ENCODE measurements at places on chromosomes 5 and 9.

GRCh38 chr9:136686794-136687711 is at the start of gene AGPAT2:
TSS of gene AGPAT2 (minus strand) at chr9:136687457. CDS start at chr9:136687357, 100 bp downstream.
- peak; percentile 32 for DNase-seq

GRCh38 chr5:74433896-74434829 is 206.4 kb downstream of the ENC1 start:
- DNase-seq, result no peak

DNA sequence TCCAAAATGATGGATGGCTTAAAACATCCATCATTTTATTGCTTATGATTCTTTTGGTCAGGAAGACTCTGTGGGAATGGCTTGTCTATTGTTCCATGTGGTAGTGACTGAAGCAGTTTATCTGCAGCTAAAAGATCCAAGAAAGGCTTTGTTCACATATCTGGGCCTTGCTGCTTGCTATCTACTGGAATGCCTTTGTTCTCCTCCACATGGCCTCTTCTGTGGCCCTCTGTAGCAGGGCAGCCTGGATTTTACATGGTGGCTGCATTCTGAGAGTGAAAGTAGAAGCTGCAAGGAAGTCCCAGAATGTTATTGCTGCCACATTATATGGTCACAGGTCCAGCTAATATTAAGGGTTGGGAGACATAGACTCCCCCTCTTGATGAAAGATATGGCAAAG is 35.1 kb downstream of the DMXL1 start:
- DNase-seq, result no peak

DNA sequence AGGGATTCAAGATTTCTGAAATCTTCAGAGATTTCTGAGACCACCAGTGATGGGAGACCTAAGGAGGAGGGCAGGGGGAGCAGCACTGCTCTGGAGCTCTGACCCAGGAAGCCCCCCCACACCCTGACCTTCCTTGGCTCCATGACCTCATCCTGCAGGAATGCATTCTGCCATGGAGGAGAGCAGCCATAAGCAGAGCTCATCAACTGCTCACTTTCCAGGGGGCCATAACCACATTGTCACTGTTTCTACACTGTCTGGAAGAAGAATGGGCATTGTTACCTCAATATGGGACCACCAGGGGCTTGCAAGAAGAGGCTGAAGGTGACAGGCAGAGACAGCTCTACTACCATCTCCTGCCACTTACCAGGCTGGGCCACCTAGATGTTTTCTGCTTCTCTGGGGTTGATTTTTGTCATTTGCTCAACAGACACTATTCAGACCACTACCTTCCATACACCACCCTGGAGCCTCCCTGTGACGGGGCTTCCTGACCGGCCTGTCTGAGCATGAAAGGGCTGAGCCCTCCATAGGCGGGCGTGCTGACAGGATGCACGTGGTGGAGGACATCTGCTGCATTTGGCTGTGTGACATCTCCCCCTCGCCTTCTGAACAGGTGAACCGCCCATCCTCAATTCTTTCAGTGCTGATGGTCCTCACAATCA is 2.3 kb upstream of the TSC1 start:
- DNase-seq, result no peak

GRCh38 chr5:75053054-75053303 is 621 bp upstream of the GCNT4 start:
- DNase-seq, result no peak

DNA sequence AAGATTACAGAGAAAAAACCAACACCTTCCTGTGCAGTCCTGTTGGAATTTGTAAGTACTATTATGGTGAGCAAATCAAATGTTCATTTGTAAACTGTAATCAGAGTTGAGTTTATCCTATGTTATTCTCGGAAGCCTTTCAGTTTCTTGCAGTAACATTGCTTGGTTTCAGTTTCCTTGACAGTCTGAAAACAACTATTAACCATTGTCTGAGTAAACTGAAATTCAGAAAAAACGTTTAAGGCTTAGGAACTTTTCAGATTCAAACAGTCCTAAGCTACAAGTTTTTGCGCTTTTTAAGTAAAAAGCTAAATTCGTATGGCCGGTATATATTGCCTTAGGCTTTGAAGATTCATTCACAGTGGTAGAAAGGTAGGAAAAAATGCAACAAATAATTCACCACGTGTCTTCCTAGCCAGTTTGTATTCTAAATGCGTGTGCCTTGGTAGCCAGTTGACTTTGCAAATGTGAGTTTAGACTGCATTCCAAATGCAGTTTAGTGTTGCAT is 2.5 kb downstream of the GPBP1 start:
- no peak for DNase-seq

DNA sequence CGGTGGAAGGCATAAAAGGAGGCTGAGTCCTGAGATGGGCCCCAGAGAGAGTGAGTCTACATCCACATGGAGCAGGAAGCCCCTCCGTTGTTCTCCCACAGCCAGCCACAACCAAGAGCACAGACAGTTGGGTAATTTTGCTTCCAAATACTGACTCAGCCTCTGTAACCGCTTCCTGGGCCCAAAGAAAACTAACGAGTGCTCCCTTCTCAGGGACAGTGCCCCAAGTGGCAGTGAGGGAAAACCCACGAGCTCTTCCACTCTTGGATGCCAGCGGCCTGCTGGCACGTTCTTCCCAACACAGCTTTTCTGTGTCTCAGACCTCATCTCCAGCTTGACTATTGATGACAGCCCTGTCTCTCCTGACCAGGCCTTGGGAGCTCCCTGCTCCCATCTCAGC is 207.6 kb downstream of the FSTL4 start:
- DNase-seq, result no peak

- no peak for DNase-seq
These were observed 322.6 kb upstream of the SLC30A5 start for GRCh38 chr5:68771221-68771620.

- DNase-seq, result no peak
These were observed 19.4 kb downstream of the RAB14 start for GRCh38 chr9:121182101-121182836.

GRCh38 chr9:110799396-110799795 is 130.8 kb downstream of the MUSK start:
- no peak for DNase-seq

- no peak for DNase-seq
These were observed 142.5 kb downstream of the ACER2 start for GRCh38 chr9:19551124-19551929.

- DNase-seq, result no peak
These were observed 229.9 kb downstream of the EBF1 start for GRCh38 chr5:158869854-158870253.

DNA sequence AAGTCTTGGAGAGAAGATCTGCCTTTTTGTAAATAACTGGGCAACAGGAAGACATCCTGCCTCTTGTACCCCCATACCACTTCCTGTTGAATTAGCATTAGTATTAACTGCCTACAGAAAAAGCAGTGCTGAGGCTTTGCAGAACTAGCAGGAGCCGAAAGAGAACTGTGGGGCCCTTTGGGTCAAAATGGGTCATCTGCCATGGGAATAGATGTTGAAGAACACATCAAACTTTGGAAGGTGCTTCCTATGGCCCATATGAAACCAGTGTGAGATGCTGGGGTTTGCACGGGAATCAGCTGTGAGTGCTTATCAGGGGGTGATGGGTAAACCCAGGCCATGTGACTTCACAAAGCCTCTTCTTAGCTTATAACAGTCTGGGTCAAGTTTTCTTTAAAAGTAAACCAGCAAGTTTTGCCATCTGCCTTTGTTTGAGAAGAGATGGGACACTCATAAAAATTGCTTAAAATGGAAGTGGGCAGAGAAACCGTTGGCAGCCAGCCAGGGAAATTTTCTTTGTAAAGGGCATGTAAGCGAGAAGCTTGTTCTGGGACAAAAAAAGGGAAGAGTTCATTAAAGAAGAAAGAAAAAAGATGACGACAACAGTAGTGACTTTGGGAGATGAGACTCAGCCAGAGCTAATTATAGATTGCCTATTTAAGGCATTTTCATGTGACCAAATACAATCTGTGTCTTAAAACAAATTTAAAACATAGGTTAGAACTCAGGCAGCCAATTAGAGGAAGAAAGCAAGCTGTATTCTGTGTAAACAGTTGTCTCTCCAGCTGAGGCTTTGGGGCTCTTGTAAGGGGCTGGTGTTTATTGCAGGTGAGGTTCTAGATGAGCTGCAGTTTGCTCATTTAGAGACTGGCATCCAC is 4.4 kb downstream of the SLC25A25 start:
- DNase-seq, result no peak

DNA sequence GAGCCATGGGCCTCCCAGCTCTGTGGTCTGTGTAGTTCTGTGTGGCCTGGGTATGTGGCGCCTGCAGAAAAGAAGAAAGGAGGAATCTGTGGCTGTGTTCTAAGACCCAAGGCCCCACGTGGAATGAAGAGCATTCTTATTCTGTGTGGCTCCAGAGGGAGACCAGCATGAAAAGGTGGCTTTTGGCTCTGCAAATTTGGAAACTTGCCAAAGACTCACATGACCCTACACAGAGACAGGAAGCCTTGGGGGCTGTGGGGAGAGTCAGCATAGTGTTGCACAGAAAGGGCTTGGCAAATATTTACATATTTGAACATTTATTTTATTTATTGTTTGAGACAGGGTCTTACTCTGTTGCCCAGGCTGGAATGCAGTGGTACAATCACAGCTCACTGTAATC is 193.3 kb downstream of the TMEM38B start:
- no peak for DNase-seq

DNA sequence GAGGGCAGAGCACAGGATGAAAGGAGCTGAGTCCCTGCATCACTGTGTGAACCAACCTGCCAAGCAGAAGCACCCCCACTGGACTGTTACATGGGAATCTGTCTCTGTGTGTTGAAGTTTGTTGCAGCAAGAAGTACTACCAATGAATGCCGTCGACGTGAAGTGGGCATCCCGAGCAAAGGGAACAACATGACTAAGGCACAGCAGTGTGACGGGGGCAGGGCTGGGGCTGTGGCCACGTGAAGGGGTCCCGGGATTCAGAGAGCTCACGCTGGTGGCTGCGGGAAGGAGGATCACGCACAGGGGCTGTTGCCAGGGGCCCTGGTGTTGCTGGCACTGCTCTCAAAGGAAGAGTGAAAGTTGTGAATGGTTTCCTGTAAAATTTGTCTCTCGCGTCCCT is 27.5 kb upstream of the GABBR2 start:
- DNase-seq, result no peak

- DNase-seq, result no peak
These were observed 569.6 kb upstream of the BRINP1 start for GRCh38 chr9:119938871-119939270.

GRCh38 chr9:131042666-131043065 is 33.7 kb downstream of the LAMC3 start:
- no peak for DNase-seq

DNA sequence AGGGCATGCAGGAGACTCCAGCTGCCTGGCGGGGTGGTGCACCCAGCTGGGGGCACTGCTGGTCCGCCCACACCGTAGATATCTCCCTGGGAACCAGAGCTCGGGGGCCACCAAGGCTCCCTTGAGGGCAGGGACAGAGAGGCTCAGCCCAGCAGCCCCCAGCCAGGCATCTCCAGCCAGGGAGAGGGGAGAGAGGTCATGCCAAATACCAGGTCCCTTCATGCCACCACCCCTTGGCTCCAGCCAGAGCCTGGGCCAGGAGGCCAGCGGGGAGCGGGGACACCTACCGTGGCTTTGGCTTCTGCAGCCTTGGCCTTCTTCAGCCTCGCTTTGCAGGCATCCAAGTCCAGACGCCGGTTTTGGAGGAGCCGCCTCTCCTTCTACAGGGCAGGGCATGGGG is 14.0 kb downstream of the SH3GLB2 start:
- DNase-seq, result no peak

DNA sequence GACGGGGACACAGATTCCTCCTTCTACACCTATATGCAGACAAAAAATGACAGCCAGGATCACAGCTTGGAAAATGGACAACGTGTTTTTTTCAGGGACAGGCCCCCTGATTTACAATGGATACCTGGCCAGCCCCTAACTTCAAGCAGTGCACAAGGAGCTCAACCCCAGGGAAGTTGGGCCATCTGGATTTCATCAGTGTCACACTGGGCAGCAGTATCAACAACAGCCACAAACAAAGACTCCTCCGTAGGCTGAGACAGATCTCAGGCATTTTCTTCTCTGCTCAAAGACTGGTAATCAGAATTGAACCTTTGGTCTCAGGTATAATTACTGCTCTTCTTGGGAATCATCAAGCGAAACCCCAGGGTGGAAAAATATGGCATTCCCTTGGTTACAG is 374.0 kb downstream of the ZNF608 start:
- DNase-seq, result no peak

GRCh38 chr9:77215874-77216273 is 38.5 kb downstream of the VPS13A start:
- DNase-seq, result no peak

GRCh38 chr5:58245476-58245840 is 214.4 kb downstream of the PLK2 start:
- DNase-seq, result no peak

DNA sequence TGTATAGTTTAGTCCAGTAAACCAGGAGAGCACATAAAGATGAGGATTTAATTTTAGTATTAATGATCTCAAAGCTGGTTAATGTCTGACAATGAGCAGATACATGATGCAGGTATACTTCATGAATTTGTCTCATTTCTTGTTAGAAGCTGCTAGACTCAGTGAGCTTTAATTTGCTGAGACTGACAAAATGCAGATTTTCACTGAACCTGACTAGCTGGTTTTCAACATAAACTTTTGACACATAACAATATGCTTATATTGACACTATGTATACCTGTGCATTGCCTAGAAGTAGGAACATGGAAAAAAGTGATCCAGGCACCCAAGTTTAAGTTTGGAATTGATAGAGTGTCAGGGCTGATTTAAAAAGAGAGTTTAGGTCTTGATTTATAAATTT is 10.8 kb downstream of the UBLCP1 start:
- DNase-seq, result no peak

- DNase-seq, result no peak
These were observed 11.2 kb upstream of the CCDC152 start for GRCh38 chr5:42745426-42745825.

DNA sequence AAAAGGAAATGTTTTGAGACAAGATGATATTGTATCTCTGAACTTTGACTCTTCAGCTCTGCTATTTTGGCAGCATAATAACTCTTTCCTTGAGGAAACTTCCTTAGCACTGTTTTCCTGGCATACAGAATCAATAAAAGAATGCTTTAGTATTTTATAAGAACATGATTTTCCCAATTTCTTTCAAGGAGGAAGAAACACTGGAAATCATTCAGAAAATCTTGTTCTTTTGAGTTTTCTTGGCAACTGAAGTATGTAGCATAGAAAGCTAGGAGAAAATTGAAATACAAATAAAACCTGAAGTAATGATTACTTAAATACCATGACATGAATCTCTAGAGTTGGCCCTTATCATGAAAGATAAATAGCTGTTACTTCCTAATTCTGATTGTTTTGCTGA is 461.4 kb upstream of the ZNF608 start:
- DNase-seq, result no peak

DNA sequence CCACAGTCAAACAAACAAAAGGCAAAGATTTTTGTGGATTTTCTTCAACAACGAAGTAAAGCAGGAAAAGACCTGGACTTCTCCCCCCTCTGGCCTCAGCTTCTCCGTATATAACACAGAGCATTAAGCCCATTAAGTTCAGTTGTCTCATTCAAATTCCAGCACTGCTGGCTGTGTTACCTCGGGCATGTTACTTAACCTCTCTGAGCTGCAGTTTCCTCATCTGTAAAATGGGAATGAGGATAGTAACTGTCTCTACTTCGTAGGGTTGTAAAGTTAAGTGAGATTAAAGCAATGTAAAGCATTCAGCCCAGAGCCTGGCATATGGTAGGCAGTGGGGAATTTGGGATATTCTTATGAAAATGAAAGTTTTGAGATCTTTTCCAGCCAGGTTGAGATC is 92.7 kb upstream of the SMIM23 start:
- DNase-seq, result no peak

- no peak for DNase-seq
These were observed 207.8 kb upstream of the MAP3K1 start for GRCh38 chr5:56607551-56607950.

- no peak for DNase-seq
These were observed 646.9 kb upstream of the ZNF608 start for GRCh38 chr5:125393221-125393815.

- DNase-seq, result no peak
These were observed 121.4 kb downstream of the DPYSL3 start for GRCh38 chr5:147388184-147389108.

All from stimulated activated CD8-positive, alpha-beta memory T cell treated with anti-CD3 and anti-CD28 coated beads, Interleukin-7, amount 100 ng/mL, for 1 hour (primary cell).